ENCODE measurements at places on chromosomes 16 and 17. TPM values are rescaled to one million over a fixed set of nuclear protein-coding genes. Genes with fewer than 3 reads are reported as not detected.

DNA sequence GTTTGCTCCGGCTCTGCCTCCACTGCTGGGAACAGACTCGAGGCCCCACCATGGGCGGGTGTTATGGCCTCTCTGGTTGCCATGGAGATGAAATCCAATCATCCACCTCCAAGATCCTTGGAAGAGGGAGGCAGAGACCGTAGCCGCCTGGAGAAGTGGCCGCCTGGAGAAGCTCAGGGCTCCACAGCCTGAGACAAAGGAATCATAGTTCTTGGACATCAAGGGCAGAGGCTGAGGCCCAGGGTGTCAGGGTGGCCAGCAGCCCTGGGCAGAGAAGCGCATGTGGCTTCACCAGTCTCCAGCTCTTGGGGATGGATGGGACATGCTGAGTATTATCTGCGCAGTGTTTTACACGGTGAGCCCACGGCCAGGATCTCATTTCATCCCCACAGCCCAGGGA, 36.2 kb downstream of the ABR start:
- no peak for DNase-seq

- no peak for DNase-seq
Observed at GRCh38 chr16:49416001-49416675, 42.5 kb downstream of the C16orf78 start.

- DNase-seq = no peak
Observed at GRCh38 chr16:69611103-69611640, 45.4 kb downstream of the NFAT5 start.

DNA sequence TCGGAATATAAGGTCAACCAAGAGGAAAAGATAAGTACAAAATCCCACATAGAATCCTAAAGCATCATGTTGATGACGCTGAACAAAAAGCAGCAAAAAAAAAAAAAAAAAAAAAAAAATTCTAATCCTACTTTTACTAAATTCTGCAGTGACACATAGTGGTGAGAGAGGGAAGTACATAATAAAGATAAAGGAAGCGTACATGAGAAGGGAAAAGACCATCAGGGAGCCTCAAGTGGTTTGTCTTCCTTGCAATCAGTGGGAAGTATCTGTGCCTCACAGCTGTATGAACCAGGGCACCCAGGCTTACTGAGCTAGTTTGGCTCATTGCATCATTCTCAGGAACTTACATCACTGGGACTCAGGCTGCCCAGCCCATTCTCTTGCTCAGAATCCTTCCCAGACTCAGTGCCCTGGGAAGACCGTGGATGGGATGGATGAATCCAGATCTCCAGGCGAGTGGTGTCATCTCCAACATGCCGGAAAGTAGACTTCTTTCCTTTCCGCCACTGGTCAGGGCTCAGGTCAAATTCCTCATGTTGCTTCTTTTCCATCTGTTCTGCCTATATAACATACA, 21.2 kb downstream of the SMG6 start:
- no peak for DNase-seq

DNA sequence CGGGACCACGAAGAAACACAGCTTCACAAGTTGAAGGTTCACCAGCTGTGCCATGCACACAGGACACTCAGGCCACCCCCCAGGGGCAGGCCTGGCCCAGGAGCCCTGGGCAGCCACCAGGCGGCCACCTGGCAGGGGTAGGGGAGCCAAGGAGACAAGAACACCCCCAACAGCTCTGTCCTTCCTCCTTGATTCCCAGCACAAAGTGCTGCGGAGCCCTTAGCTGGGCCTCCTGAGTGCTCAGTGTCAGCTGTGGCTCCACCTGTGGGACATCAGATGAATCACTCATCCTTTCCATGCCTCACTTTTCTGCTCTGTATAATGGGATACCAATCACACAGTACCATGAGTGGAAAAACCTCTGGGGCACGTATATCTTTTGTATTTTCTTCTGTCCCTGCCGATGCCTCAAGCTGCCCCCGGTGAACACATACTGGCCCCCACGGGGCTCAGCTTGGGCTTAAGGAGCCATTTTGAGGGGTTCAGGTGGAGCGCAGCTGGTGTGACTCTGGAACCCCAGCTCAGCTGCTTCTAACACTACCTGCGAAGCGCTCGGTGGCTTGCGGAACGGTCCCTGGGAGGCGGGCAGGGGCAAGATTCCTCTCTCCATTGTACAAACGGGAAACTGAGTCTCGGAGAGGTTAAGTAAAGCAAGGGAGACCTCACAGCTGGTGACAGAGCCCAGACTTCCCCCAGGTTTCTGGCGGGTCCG, 12.0 kb downstream of the GALK1 start:
- DNase-seq = no peak

DNA sequence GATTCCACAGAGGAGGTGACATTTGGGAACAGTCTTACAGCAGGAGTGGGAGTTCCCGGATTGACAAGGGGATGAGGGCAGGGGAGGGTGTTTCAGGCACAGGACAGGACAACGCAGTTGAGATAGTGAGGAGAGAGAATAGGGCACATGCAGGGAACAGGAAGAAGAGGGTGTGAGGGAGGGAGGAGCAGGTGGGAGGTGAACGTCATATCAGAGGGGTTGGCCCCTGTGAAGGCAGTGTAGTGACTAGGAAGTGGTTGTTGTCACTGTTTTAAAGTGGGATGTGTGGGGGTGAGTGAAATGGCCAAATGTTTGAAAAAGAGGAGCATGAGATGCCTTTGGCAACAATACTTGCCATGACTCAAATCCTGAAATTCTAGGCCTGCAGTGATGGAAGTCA, 12.2 kb downstream of the PRKCB start:
- DNase-seq = no peak

DNA sequence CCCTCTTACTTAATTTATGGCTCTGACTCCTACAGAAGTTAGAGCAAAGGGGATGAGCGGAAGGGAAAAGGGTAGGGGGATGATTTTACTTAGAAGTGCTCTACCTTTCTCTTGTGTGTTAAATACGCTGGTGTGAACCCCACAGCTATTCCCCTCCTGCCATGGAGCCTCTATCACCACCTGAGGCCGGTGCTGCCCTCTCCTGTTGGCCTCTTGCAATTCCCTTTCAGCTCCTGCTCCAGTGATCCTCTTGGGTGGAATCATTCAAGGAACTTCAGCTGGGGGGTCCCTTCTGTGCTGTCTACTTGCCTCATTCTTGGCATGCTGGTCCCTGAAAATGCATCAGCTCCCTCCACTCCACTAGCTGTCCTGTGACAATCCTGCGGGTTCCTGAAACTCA, 41.8 kb upstream of the CDH8 start:
- no peak for DNase-seq

GRCh38 chr17:75513641-75514000, 1.7 kb downstream of the CASKIN2 start:
- no peak for DNase-seq

Gene SLC5A11
- 0.13 TPM for total RNA-seq

Gene C17orf107
- total RNA-seq = 2.4 TPM

Gene TPSG1
- 4.6 TPM for total RNA-seq

- no peak for DNase-seq
Observed at GRCh38 chr16:11708421-11708820, 34.2 kb downstream of the TXNDC11 start.

- DNase-seq = no peak
Observed at GRCh38 chr16:87918338-87918737, 18.0 kb downstream of the CA5A start.

Data from Panc1 (cell line).